Spinal cord (tissue), 10 donors: ENCODE measurements at places on chromosomes 1 and 21. TPM values are rescaled to one million over a fixed set of nuclear protein-coding genes. Genes with fewer than 3 reads are reported as not detected.
A peak's percentile ranks its signal among the peaks of the same experiment; 100 is the strongest.

- no peaks in the 10 kb centered on the region for H3K36me3 ChIP-seq
- no peaks in the 10 kb centered on the region for H3K27me3 ChIP-seq
- H3K4me1 ChIP-seq: peaks cover 20% of the 10 kb centered on the region
- DNase-seq: no peak
Measured at GRCh38 chr1:166170075-166170474, 3.3 kb upstream of the FAM78B start.

The SLC30A2 gene
- total RNA-seq: not detected

The CTSK gene
- total RNA-seq: 73.6 TPM

GRCh38 chr21:43937891-43938309 lies 72.9 kb downstream of the AGPAT3 start:
- no peak for DNase-seq
- peaks cover 63% of the 10 kb centered on the region for H3K4me1 ChIP-seq
- H3K36me3 ChIP-seq: peaks cover 61% of the 10 kb centered on the region

DNA sequence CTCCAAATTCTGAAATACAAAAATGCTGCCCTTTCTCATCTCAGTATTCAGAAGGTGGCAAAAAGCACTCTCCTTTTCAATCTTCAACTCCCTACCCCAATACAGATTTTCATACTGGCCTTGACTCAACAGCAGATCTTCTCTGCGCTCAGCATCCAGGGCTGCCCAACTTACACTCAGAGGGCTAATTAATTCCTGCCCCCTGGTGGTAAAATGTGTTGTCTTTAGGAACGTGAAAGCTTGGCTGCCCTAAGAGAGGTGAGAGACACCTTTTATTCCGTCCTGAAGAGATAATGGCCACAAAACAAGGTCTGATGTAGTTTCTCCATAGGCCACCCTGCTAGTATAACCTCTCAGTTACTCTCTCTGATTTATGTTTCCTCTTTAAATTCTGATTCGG lies 25.0 kb downstream of the KRTAP24-1 start:
- H3K27ac ChIP-seq: no peak overlapping the region
- no peaks in the 10 kb centered on the region for H3K36me3 ChIP-seq
- H3K27me3 ChIP-seq: no peaks in the 10 kb centered on the region
- H3K4me3 ChIP-seq: no peak overlapping the region

GRCh38 chr1:232904566-232904965 lies 45.8 kb upstream of the NTPCR start:
- H3K27ac ChIP-seq: no peak overlapping the region
- no peaks in the 10 kb centered on the region for H3K27me3 ChIP-seq
- no peak for DNase-seq
- no peaks in the 10 kb centered on the region for H3K36me3 ChIP-seq

The CA14 gene
- total RNA-seq: 11.1 TPM

The TLR5 gene
- total RNA-seq: 5.3 TPM

DNA sequence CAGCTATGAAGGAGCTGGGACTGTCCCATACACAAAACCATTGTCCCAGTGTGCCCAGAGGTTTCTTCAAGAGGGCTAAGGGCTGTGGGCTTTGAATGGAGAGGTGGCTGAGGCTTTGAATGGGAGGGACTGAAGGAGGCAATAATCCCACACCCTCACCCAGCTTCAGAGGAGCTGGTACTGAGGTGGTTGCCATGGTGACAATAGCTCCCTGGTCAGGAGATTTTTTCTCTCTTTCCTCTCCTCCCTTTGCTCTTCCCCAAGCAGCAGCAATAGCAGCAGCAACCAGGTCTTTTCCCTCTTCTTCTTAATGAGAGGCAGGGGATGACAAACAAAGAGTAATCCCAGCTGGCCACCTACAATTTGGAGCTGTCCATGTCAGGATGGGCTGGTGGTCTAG lies 1.6 kb downstream of the HPCAL4 start:
- H3K4me3 ChIP-seq: peak overlapping the region; percentile 4
- H3K4me1 ChIP-seq: peaks cover 37% of the 10 kb centered on the region
- no peak for DNase-seq
- peaks cover 34% of the 10 kb centered on the region for H3K27me3 ChIP-seq

- no peaks in the 10 kb centered on the region for H3K4me1 ChIP-seq
- H3K27ac ChIP-seq: no peak overlapping the region
- DNase-seq: no peak
- no peak overlapping the region for H3K4me3 ChIP-seq
- no peaks in the 10 kb centered on the region for H3K27me3 ChIP-seq
Measured at GRCh38 chr1:217721692-217722091, 90.5 kb downstream of the SPATA17 start.

DNA sequence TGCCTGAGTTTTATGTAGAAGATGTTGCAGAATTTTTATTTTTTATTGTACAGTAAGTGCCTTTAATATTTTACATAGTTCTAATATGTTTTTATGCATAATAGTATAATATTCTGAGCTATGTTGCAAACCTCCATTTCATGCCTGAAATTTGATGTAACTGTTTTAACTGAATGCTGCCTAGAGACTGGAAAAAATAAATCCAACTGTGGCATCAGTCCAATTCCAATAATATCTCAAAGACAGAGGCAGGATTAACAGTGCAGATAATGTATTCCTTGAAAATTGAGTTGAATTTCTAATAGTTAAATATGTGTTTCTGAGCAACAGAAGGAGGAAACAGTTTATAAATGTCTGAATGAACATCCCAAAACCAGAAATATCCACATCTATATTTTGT lies 61.1 kb upstream of the KIF1B start:
- no peak for DNase-seq
- H3K36me3 ChIP-seq: peaks cover 30% of the 10 kb centered on the region
- H3K4me3 ChIP-seq: no peak overlapping the region
- H3K27me3 ChIP-seq: no peaks in the 10 kb centered on the region

- no peaks in the 10 kb centered on the region for H3K27me3 ChIP-seq
- no peak for DNase-seq
- peak overlapping the region; percentile 64 for H3K27ac ChIP-seq
- H3K4me1 ChIP-seq: peaks cover 17% of the 10 kb centered on the region
Measured at GRCh38 chr21:39452207-39452969, 618 bp downstream of the SH3BGR start.

GRCh38 chr1:207922554-207922953 lies 11.6 kb upstream of the CD34 start:
- H3K27me3 ChIP-seq: no peaks in the 10 kb centered on the region
- no peaks in the 10 kb centered on the region for H3K36me3 ChIP-seq
- no peak for DNase-seq

- DNase-seq: no peak
- peaks cover 3% of the 10 kb centered on the region for H3K4me1 ChIP-seq
- H3K36me3 ChIP-seq: no peaks in the 10 kb centered on the region
- no peaks in the 10 kb centered on the region for H3K27me3 ChIP-seq
- no peak overlapping the region for H3K27ac ChIP-seq
Measured at GRCh38 chr1:81700728-81701470, 99.8 kb upstream of the ADGRL2 start.

GRCh38 chr1:112110031-112110430 lies 120.6 kb upstream of the KCND3 start:
- H3K27me3 ChIP-seq: no peaks in the 10 kb centered on the region
- H3K36me3 ChIP-seq: no peaks in the 10 kb centered on the region
- H3K27ac ChIP-seq: no peak overlapping the region
- H3K4me3 ChIP-seq: no peak overlapping the region

DNA sequence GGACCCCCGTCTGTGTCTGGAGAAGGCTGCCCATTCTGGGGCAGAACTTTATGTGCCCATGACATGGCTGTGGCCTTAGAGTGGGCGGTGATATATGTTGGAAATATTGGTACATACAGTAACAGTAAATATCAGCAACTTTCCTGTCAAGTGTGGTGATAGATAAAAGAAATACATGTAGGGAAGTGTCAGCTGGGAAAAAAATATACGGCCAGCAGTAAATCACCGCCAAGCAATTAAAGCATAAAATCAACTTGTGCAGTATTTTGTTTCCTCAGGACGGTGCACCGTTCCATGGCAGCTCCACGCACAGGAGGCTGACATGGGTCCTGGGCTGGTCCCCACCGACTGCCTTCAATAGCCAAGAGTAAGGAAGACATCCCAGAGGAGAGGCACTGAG lies 27.4 kb downstream of the LHX4 start:
- H3K4me3 ChIP-seq: no peak overlapping the region
- H3K36me3 ChIP-seq: no peaks in the 10 kb centered on the region
- H3K27ac ChIP-seq: no peak overlapping the region
- DNase-seq: no peak
- peaks cover 18% of the 10 kb centered on the region for H3K27me3 ChIP-seq

DNA sequence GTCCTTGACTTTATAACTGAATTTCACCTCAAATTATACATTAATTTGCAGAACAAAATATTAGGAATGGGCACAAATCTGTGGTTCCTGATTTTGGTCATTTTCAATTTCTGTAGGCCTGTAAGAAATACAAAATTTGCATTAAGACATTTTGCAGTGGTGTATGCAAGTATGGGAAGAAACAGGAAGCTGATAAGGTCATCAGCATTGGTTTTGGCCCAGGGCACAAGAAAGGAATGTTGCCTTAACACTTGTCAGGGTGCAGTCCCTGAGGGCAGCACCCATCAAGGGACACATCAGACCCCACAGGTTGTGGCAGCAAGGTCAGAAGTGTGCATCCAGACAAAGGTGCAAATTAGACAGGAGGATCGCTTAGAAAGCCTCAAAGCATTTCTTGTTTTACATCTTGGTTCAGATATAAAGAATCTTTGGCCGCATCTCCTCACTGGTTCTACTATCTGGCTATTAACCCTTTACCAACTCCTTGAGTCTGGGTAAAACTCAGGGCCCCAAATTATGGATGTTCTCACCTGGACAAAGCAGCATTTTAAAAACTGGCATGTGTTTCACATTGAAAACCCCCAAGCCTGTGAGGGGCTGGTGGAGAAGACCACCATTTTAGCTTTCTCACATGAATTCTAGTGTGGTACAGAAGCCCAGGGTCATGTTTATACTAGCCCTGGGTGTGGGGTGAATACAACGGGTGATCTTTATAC lies 182.4 kb downstream of the CDC7 start:
- no peaks in the 10 kb centered on the region for H3K27me3 ChIP-seq
- H3K4me3 ChIP-seq: no peak overlapping the region
- no peak overlapping the region for H3K27ac ChIP-seq
- H3K36me3 ChIP-seq: no peaks in the 10 kb centered on the region
- DNase-seq: no peak

DNA sequence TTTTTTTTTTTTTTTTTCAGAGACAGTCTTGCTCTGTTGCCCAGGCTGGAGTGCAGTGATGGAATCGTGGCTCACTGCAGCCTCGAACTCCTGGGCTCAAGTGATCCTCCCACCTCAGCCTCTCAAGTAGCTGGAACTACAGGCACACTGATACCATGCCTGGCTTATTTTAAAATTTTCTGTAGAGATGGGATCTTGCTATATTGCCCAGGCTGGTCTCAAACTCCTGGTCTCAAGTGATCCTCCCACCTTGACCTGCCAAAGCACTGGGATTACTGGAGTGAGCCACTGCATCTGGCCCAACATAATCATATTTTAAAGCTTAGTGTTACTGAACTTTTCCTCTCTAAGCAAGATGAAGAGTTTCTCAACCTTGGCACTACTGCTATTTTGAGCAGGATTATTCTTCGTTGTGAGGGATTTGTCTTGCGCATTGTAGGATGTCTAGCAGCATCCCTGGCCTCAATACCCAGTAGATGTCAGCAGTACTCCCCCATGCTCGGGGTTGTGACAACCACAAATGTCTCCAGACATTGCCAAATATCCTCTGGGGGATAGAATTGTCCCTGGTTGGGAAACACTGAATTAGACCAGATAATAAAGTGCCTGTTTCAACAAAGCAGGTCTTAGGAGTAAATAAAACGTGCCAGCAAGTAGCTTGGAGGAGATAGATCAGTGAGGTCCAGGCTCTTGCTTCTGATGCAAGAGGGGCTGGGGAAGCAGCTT lies 15.1 kb upstream of the THRAP3 start:
- no peaks in the 10 kb centered on the region for H3K36me3 ChIP-seq
- no peaks in the 10 kb centered on the region for H3K27me3 ChIP-seq
- no peak overlapping the region for H3K27ac ChIP-seq
- H3K4me1 ChIP-seq: peaks cover 24% of the 10 kb centered on the region
- H3K4me3 ChIP-seq: no peak overlapping the region

The HAO2 gene
- total RNA-seq: not detected

DNA sequence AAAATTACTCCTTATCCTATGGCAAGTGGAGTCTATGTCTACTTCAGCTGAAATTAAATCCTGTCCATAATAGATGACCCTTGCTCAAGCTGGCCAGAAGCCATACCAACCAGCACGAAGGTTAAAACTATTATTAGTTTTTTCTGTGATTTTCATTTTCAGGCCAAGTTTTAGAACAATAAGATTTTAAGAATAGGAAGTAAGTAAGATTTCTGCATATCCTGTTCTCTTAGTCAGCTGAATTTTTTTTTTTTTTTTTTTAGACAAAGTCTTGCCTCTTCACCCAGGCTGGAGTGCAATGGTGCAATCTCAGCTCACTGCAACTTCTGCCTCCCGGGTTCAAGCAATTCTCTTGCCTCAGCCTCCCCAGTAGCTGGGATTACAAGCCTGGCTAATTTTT lies 6.1 kb upstream of the RBP7 start:
- no peaks in the 10 kb centered on the region for H3K4me1 ChIP-seq
- no peaks in the 10 kb centered on the region for H3K27me3 ChIP-seq
- H3K36me3 ChIP-seq: peaks cover 3% of the 10 kb centered on the region
- no peak overlapping the region for H3K4me3 ChIP-seq
- H3K27ac ChIP-seq: no peak overlapping the region
- no peak for DNase-seq
